ENCODE measurements at places on chromosomes 1 and 21.

GRCh38 chr21:35059742-35060141 is 10.6 kb upstream of the RUNX1 start:
- no peak for DNase-seq

DNA sequence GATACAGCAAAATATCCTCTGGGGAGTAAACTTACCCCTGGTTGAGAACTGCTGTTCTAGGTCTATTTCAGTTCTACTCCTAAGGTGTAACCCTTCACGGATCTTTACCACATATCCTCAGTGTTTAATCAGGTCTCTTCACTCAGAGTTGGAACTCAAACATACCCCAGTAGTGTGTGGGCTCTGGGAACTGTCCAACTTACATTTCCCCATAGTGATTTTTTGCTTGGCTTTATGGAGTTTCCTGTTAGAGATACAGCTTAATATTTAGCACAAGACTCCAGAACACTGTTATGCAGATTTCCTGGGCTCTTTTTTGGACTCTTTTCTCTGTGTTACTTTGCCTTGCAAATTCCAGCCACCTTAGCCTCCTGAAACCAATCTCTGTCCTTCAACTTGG is 26.7 kb upstream of the LIN9 start:
- no peak for DNase-seq

DNA sequence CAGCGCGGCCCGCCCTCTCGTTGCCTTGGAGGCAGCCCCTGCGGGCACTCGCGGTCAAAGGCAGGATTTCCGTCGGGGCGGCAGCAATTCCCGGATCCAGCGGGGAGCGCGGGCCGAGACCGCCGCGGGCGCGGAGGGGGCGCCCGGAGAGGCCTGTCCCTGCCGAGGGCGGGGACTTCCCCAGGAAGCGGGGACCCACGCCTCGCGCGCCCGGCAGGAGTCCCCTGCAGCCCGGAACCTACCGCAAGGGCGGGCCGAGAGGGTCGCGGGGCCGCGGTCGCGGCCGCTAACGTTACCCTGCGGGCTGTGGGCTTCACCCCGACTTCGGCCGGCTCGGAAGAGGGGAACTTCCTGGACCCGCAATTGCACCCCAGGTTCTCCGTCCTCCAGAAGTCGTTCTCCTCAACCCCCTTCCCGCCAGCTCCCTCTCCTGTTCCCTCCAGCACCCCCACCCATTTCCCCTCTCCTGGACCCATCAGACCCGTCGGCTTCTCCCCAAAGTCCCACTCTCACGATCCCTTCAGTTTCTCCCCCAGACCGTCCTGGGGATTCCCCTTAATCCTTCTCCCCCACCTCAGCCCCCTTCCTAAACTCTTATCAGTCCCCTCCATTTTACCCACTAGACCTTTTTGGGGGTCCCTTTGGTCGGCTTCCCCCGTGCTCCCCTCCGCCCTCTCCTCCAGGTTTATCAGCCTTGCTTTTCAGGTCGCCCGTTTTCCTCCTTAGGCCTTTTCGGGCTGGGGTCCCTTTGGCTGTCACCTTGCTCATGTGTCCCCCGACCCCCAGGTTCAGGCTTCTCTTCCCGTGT is 604 bp downstream of the FGR start:
- DNase-seq, result no peak

DNA sequence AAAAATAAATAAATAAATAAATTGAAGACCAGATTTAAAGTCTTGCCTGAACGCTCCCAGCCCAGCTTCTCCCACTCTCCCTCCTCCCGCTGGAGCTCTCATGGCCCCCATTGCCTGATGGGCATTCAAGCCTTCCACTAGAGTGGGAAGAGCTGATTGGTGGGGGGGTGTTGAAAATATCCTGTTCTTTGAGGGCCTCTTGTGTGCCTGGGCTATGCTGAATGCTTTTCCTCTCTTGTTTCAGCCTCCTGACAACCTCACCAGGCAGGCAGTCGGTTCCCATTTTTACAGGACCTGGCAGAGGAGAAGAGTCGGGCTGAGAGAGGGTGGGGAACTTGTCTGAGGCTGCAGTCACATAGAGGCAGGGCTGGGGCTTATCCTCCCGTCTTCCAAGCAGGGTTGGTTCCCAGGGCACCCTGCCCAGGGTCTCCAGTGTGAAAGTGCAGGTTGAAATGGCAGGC is 59.2 kb upstream of the SSBP3 start:
- DNase-seq, result no peak

DNA sequence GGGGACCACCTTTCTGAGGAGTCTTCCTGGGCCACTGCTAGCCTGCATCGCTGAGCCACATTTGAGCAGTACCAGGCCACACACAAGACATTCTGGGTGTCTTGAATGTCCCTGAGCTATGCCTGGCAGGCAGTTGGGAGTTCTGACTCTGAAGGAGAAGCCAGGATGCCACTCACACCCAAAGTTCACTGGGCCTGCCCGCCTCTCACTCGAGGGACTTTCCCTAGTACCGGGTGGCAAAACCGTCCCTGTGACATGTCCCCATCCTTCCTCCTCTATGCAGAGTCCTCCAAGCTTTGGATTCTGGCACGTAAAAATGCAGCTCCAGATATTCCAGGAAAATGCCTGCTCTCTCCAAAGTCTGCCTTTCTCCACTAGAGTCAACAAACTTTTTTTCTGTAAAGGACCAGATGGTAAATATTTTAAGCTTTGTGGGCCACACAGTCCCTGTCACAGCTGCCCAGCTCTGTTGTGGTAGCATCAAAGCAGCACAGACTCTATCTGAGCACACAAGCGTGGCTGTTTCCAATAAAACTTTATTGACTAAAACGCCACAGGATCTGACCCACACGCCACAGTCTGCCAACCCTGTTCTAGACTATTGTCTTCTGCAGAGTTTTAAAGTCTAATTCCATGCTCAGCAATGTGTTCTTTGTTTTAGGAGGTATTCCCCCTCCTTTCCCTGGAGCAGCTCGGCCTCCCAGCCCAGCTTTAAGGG is 19.2 kb upstream of the GUCA2B start:
- DNase-seq, result no peak

GRCh38 chr1:47814612-47815395 is 182.4 kb downstream of the TRABD2B start:
- no peak for DNase-seq

DNA sequence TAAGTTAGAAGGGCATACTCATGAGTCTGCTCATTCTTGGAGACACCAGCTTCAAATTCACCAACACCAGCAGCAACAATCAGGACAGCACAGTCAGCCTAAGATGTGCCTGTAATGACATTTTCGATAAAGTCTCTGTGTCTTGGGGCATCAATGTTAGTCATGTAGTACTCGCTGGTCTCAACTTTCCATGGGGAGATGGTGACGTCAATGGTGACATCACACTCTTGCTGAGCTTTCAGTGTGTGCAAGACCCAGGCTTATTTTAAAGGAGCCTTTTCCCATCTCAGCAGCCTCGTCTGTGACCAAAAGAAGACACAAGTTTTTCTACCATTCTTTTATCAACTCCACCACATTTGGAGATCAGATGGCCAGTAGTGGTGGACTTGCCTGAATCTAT is 75.5 kb downstream of the SERINC2 start:
- no peak for DNase-seq

DNA sequence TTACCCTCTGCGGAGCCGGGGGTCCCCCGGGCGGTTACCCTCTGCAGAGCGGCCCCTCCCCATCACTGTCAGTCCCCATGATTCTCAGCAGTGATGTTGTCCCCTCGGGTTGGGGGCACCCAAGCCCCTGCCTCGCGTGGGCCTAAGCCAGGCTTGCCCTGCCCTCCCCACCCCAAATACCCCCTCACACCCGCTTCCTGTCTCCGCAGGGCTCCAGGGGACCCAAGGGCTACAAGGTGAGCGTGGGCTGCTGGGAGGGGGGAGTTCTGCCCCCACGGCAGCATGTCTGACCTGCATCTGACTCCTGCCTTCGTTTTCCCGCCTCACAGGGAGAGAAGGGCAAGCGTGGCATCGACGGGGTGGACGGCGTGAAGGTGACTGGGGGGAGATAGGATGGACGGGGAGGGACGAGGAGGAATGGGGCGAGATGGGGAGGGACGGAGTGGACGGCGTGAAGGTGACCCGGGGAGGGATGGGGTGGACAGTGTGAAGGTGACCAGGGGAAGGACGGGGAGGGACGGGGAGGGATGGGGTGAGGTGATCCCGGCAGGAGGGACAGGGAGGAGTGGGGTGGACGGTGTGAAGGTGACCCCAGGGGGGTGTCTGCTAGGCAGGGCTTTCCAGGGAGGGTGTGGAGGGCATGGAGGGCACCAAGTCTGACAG is 8.6 kb downstream of the COL6A1 start:
- DNase-seq, result no peak

DNA sequence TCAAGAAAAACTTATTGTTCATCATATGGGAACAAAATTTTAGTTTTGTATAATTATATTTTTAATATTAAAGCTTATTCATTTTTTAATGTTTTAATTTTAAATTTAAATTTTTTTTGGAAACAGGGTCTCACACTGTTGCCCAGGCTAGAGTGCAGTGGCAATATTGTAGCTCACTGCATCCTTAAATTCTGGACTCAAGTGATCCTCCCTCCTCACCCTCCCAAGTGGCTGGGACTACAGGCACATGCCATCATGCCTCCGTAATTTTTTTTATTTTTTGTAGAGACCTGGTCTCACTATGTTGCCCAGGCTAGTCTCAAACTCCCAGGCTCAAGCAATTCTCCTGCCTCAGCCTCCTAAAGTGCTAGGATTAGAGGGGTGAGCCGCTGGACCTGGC is 20.2 kb upstream of the FAM76A start:
- DNase-seq, result no peak

DNA sequence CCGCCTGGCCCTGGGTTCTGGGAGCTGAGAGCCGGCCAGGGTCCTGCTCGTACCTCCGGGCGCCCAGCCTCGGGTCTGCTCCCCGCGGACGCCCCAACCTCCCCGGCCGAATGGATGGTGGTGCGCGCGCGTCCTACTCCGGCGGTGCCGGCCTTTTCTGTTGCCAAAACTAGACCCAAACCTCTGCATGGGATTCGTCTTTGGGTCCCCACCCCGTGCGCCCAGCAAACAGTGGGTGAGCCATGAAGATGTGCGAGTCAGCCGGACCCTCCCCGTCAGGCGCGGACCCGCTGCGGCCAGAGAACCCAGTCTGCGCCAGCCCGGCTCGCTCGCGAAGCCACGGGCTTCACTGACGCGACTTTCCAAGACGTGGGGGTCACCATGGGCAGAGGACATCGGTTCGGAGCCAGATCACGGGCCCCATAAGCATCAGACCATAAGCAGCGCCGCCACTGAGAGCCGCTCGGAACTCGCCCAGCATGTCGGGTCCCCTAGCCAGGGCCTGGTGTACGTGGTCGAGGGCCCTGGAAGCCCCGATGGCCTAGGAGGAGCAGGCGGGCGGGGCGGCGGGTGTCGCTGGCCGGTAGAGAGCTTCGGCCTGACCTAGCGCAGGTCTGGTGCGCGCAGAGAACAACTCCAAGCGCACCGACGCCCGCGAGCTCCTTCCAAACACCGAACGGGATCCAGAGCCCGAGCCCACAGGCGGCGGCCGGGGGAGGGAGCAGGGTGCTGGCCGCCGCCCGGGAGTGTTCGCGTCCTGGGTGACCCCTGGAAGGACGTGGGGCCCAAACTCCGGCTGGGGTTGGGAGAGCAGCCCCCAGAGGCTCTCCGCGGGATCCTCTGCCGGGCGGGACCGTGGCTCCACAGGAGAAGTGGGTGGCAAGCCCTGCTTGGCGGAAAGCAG is 1.0 kb upstream of the TP73 start:
- no peak for DNase-seq

DNA sequence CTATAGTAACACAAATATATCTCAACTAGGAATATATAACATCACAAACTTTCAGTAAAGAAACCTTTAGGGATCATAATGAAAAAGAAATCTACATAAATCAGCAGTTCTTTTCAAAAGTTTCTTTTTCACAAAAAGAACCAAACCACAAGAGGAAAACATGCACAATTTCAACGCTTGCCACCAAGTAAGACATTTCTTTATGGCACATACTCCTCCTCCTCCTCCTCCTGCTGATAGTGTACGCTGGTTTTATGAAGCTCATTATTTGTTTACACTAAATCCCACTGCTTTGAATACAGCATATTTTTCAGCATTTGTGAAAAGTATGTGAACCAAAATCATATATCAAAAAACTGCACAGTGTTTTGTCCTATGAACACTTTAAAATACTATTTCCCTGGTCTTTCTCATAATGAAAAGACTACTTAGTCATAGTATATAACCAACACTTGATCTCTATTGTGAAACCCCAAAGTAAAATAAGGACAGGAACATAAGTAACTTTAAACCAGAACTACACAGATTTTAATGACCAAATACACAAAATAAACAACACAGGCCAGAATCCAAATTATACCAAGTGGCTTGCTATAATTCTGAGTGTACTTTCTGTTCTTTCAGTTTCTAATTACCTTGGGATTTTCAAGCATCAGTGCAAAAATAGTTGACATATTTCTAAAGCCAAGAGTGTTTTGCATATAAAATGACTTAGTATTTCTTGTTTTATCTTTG is 184.2 kb downstream of the EIF4G3 start:
- no peak for DNase-seq
